Activated CD4-positive, alpha-beta T cell treated with anti-CD3 and anti-CD28 coated beads, Interleukin-2, amount 10 ng/mL, durations not matched to agents 24 days and 14 days (primary cell): ENCODE measurements at places on chromosomes 2 and 18. TPM values are rescaled to one million over a fixed set of nuclear protein-coding genes. Genes with fewer than 3 reads are reported as not detected.

Gene NDUFAF7
- total RNA-seq, result 24.3 and 28.9 TPM in 2 replicates

Gene LCLAT1
- 31.4 and 34.7 TPM in 2 replicates for total RNA-seq

Gene SMCHD1
- 98.4 and 109 TPM in 2 replicates for total RNA-seq

Gene OSR1
- total RNA-seq, result not detected in 2 replicates

Gene ADD2
- 6.1 and 8.2 TPM in 2 replicates for total RNA-seq

Gene C1QL2
- not detected in 2 replicates for total RNA-seq

- H3K27me3 ChIP-seq, result no peaks in the 10 kb centered on the region
- H3K36me3 ChIP-seq, result peaks cover 8% of the 10 kb centered on the region
- H3K4me3 ChIP-seq, result no peak overlapping the region
- peaks cover 66% of the 10 kb centered on the region for H3K4me1 ChIP-seq
These were observed 205.2 kb upstream of the CXCR4 start for GRCh38 chr2:136323195-136323594.

- H3K27me3 ChIP-seq, result no peaks in the 10 kb centered on the region
- H3K4me3 ChIP-seq, result no peak overlapping the region
These were observed 70.6 kb downstream of the B3GNT2 start for GRCh38 chr2:62266433-62267038.

- no peaks in the 10 kb centered on the region for H3K36me3 ChIP-seq
- no peak overlapping the region for H3K27ac ChIP-seq
- no peak overlapping the region for H3K4me3 ChIP-seq
- H3K27me3 ChIP-seq, result peaks cover 2% of the 10 kb centered on the region
- no peak for DNase-seq
These were observed 62.6 kb downstream of the COL5A2 start for GRCh38 chr2:189116979-189117378.

- no peak overlapping the region for H3K4me3 ChIP-seq
- H3K4me1 ChIP-seq, result peaks cover 20% of the 10 kb centered on the region
- peaks cover 12% of the 10 kb centered on the region for H3K27me3 ChIP-seq
- H3K36me3 ChIP-seq, result peaks cover 2% of the 10 kb centered on the region
- no peak for DNase-seq
These were observed 104.9 kb downstream of the CDC42EP3 start for GRCh38 chr2:37566517-37566981.

DNA sequence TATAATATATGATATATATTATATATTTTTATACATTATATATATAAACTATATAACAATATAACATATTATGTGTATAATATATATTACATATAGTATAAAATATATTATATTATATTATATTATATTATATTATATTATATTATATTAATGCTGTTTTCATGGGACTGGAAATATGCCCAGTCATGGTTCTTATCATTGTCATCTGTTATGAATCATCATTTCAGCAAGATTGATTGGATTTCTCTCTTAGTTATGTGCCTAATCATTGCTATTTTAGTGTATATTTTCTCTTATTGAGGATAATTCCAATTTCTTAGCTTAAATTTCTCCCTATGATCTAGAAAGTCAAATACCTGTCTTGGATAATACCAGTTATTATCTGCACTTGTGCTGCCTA, 617.8 kb downstream of the TRIB2 start:
- DNase-seq, result no peak
- H3K4me1 ChIP-seq, result no peaks in the 10 kb centered on the region
- H3K27me3 ChIP-seq, result no peaks in the 10 kb centered on the region
- H3K4me3 ChIP-seq, result no peak overlapping the region
- H3K36me3 ChIP-seq, result no peaks in the 10 kb centered on the region

DNA sequence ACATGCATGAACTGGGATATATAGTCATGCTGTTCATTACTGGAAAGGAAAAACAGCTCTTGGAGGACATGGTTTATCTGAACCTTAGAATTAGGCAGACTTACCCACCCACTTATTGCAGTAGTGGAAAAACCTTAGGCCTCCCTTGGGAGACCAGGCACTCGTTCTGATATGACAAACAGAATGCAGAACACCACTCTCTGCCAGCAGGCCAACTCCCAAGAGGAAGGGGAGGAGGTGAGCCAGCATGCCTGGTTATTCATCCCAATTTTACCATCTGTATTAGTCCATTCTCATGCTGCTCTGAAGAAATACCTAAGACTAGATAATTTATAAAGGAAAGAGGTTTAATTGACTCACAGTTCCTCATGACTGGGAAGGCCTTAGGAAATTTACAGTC, 17.5 kb downstream of the C18orf63 start:
- H3K27me3 ChIP-seq, result peaks cover 23% of the 10 kb centered on the region
- H3K36me3 ChIP-seq, result no peaks in the 10 kb centered on the region
- H3K4me3 ChIP-seq, result no peak overlapping the region
- H3K4me1 ChIP-seq, result no peaks in the 10 kb centered on the region
- DNase-seq, result no peak
- H3K27ac ChIP-seq, result no peak overlapping the region

DNA sequence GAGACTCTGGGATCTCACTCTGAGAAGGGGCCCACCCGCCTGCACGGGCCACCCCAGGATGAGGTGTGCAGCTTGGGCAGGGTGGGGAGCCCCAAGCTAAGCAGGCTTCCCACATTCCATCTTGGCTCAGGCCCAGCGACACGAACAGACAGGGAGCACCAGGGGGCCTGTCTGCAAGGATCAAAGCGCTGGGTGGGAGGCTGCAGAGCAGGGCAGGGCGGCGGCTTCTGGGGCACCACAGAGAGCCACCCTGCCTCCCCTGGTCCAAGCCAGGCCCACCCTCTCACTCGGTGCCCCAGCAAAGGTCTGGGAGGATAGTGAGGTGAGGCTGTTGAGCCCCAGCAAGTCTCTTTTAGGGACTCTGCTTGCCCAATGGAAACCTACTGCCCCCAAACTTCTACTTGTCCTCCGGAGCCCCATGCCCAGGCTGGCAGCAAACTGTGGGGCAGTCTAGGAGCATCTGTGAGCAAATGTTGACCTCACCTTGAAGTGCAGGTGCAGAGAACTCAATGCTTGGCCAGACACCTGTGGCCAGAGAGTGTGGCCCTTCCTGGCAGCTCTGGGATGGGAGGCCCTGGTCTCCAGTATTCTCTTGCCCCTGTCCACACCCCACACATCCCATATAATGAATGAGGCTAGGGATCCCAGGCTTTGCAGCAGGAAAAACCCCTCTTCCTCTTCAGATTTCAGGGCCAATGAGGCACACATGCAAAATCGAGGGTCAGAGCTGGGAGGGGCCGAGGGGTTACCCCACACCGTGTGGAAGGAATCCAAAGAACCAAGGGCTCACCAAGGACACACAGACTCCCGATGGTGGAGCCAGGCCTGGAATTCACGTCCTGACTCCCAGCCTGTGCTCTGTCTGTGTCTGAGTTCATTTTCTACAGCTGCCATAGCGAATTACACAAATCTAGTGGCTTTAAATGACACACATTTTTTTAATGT, 18.8 kb upstream of the GLI2 start:
- no peak overlapping the region for H3K27ac ChIP-seq
- no peak for DNase-seq
- peaks cover 2% of the 10 kb centered on the region for H3K4me1 ChIP-seq

DNA sequence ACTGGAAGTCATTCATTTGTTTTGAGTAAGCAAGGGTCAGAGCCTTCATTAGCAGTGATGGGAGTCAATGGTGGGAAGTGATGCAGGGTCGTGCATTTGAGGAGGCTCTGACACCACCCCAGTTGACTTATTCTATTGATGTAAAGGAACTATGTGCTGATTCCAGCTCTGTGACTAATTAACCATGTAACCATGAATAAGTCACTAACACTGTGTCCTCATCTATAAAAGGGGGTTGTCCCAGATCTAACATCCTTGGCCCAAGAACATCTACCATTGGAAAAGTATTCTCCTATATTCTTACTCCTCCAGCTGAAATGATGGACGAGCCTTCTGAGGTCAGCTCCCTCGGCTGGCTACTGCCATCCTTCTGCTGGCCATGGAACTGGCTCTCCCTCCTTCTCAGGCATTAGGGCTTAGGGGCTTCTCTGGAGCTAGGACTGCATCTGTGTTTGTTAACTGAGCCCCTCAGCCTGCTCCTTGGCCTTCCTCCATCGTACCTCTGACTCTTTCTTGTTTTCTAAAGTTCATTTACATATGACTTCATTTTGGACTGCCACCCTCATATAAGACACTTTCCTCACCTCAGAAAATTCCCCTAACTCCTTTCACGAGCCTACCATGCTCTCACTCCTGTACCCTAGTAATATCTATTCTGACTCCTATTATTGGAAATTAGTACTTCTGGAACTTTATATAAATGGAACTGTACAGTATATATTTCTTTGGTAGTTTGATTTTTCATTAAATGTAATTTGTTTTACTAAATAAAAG, 115.5 kb downstream of the KCTD1 start:
- H3K27ac ChIP-seq, result no peak overlapping the region
- H3K36me3 ChIP-seq, result no peaks in the 10 kb centered on the region
- H3K4me1 ChIP-seq, result no peaks in the 10 kb centered on the region
- peaks cover 11% of the 10 kb centered on the region for H3K27me3 ChIP-seq

- no peaks in the 10 kb centered on the region for H3K36me3 ChIP-seq
- no peak overlapping the region for H3K27ac ChIP-seq
- H3K4me3 ChIP-seq, result no peak overlapping the region
- H3K4me1 ChIP-seq, result peaks cover 11% of the 10 kb centered on the region
- H3K27me3 ChIP-seq, result no peaks in the 10 kb centered on the region
These were observed 26.1 kb downstream of the ITSN2 start for GRCh38 chr2:24334245-24334633.

DNA sequence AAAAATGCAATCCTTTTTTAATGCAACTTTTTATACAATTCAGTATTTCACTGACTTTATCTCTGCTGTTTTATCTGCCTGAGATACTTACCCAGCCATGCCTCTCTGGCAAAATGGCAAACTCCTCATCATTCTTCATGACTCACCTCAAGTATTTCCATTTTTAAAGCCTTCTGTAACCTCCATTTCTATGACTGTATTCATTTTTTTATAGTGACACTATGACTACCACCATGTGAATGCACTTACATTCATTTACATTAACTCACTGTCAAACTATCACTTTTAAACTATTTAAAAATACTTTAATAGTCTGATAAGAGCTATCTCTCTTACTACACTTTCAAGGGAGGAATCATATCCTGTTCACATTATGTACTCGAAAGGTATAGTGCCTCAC, 99.4 kb upstream of the SCN7A start:
- no peaks in the 10 kb centered on the region for H3K27me3 ChIP-seq
- H3K27ac ChIP-seq, result no peak overlapping the region

DNA sequence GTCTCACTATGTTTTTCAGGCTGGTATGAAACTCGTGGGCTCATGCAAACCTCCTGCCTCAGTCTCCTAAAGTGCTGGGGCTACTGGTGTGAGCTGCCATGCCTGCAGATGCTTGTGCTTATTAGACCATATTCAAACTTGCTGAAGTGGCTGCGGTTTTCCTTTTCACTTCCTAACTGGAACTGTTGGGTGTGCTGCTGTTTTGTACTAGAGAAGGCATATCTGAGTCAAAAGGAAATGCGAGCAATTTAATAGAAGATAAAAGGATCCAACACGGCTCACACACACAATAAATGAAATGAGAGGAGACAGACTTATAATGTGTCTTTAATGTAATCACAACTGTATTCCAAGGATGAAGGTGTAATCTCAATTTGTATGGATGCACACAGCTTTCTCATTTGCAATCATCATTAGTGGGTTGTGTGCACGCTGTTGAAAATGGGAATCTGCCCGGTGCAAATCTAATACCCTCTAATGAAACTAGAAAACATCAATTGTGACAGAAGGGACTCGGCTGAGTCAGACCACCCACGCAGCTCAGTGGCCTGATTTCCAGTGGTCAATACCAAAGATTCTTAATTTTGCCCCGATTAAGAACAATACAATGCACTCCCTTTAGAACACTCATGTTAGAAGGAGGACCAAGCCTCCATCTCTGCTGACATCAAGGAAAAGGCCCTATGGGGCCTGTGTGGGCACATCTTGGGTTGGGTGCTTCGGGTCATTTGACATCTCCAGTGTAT, 532.7 kb downstream of the TDRD15 start:
- H3K4me3 ChIP-seq, result no peak overlapping the region
- H3K27me3 ChIP-seq, result no peaks in the 10 kb centered on the region
- H3K4me1 ChIP-seq, result no peaks in the 10 kb centered on the region
- DNase-seq, result no peak

DNA sequence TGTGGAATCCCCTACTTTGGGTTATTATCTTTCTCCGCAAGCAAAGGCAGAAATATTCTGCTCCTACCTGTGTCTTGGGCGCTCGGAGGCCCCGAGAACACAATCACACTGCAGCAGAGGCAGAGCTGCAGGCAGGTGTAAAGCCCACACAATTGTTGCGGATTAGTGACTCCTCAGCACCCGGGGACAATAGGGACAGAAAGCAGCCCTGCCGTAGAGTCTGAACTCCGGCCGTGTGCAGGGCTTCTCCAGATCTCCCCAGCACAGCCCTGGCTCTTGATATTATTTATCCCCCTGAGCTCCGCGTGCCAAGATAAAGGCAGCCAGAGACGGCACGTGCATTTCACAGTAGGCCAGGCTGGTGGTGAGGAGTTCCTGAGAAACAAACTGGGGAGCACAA, 229.2 kb downstream of the EN1 start:
- H3K4me3 ChIP-seq, result no peak overlapping the region
- H3K27me3 ChIP-seq, result no peaks in the 10 kb centered on the region
- no peaks in the 10 kb centered on the region for H3K4me1 ChIP-seq
- no peaks in the 10 kb centered on the region for H3K36me3 ChIP-seq
- H3K27ac ChIP-seq, result no peak overlapping the region

- no peak overlapping the region for H3K27ac ChIP-seq
- H3K4me1 ChIP-seq, result no peaks in the 10 kb centered on the region
- H3K36me3 ChIP-seq, result no peaks in the 10 kb centered on the region
- H3K27me3 ChIP-seq, result peaks cover 2% of the 10 kb centered on the region
- DNase-seq, result no peak
These were observed 152.9 kb downstream of the LPIN1 start for GRCh38 chr2:11899264-11899818.
